ENCODE measurements at places on chromosomes 3 and 15.

DNA sequence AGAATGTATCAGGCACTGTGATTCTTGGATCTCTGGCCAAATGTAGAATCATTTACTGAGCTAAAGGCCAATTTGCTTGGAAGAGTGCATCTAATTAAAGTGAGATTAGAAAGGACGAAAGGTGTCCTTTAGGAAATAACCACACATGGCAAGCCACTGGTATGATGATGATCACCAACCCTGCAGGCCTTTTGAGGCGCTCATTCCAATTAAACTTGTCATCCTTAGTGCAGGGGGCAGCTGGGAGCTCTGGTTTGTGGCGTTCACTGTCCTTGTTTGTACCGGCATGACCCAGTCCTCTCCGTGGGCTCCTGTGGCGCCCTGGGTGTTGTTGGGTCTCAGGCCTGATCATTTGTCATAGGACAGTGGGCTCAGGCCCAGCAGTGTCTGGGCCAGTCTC lies 11.0 kb downstream of the LIMD1 start:
- no peak for DNase-seq

DNA sequence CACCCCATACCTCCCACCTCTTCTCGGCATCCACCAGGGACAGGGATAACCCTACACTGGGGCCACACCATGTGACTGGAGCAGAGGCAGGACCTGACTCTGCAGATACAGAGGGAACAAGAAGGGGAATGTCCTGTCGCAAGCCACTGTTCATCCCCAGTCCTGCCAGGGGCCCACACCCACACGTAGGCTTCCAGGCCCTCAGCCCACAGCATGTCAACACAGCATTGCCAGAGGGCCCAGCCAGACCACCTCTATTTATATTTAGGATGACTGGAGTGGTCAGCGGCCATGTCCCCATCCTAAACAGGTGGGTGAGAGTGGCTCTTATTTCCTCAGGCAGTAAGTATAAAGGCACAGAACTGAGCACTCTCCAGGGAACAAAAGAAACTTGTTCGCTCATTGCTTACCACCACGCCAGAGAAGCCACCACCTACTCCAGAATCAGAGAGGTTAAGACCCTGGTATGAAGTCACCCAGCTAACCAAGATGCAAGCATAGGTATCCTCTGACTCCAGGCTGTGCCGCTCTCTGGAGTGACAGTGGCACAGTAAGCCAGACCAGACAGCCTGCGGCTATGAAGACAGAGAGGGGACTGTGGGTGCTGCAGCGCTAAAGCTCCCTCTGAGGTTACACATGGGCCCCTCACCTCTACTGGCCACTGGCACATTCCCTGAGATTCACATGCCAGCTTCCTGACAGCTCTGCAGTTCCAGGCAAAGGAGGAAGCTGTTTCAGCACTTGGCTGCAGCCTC lies 67.9 kb downstream of the LRIG1 start:
- no peak for DNase-seq

DNA sequence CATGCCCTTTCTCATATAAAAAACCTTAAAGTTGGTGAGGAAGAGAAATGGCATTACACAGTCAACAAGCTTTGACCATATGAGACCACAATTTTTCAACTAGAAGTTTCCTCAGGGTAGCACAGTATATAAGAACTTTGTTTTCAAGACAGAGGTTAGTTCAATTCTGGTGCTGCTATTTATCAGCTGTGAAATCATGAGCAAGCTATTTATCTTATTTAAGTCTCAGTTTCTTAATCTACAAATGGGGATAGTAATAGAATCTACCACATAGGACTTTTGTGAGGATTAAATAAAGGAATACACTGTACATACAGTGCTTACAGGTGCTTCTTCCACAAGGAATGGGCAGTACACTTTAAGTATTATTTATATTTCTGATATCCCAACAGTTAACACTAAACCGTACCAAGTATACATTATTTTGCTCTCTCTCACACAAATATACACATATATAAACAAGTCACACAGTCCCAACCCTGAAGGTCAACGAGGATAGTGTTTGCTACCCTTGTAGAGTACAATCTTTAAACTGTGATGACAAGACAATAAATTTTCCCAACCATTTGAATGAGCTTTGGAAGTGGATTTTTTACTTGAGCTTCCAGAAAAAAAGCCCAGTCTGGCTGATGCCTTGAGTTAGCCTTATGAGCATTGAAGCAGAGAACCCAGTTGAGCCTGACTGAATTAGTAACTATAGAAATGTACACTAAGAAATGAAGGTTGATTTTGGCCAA lies 178.8 kb downstream of the TNIK start:
- no peak for DNase-seq

DNA sequence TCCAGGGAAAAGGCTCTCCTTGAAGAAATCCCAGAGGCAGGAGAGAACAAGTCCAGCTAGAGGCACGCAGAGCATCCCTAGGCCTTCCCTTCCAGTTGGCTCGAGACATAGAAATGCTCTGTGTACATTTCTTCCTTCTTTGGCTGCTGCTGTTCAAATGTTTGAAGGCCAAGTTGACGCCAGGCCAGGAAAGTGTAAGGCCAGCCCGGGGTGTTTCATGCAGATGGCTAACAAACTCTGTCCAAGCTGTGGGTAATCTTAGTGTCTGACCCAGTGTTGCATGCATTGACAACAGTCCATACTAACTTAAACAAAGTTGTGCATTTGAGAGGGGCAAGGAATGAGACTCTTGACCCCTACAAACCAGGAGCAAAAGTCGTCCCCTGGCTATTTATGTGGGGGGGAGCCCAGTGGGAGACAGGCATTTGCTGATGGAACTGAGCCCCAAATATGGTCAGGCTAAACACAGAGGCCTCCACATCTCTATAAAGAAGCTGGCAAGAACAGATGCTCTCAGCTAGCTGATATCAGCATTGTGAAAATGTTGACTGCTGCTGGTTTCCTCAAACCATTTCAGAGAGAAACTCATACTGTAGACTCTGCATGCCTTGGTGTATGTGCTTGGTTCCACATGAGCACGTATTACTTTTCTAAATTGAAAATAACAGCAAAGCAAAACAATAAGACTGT lies 139.5 kb downstream of the ADAMTS9 start:
- no peak for DNase-seq

DNA sequence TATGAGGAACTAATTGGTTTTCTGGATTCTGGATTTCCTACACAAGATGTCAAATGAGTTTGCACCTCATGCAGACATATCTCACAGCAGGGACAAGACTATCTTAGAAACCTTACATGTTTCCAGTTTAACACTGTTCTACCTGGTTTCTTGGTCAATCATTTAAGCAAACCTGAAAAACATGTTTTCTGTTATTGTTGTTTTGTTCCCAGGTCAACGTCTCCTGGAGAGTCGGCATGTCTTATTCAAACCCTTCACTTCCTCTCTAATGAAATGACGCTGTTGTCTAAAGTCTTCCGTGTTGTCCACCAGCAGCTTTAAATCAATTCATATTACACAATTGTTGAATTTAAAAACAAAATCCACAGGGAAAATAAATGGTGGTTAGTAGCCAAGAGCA lies 150.9 kb downstream of the CNTN3 start:
- no peak for DNase-seq

GRCh38 chr3:23518441-23518840 lies 287.3 kb upstream of the UBE2E1 start:
- no peak for DNase-seq

DNA sequence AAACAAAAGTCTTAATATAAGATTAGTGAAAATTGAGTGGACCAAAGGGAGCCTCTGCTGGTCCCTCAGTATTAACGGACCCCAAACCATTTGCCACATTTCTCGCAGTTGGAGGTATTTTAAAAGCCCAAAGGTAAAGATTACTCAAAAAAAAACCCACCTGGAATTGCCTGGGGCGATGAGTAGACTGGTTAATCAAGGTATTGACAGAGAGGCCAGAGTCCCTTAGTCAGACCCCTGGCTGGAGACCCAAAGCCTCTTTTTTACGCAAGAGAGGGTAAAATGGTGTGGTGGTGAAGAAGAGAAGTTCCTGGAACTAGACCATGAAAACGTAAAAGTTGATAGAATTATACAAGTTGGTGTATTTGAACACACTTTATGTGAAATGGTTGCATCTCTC lies 137.2 kb downstream of the IMPG2 start:
- DNase-seq: no peak

Measured in stimulated activated CD8-positive, alpha-beta memory T cell treated with anti-CD3 and anti-CD28 coated beads, Interleukin-4, amount 100 ng/mL, for 1 hour (primary cell).